ENCODE measurements at places on chromosomes 2 and 18. TPM values are rescaled to one million over a fixed set of nuclear protein-coding genes. Genes with fewer than 3 reads are reported as not detected.

DNA sequence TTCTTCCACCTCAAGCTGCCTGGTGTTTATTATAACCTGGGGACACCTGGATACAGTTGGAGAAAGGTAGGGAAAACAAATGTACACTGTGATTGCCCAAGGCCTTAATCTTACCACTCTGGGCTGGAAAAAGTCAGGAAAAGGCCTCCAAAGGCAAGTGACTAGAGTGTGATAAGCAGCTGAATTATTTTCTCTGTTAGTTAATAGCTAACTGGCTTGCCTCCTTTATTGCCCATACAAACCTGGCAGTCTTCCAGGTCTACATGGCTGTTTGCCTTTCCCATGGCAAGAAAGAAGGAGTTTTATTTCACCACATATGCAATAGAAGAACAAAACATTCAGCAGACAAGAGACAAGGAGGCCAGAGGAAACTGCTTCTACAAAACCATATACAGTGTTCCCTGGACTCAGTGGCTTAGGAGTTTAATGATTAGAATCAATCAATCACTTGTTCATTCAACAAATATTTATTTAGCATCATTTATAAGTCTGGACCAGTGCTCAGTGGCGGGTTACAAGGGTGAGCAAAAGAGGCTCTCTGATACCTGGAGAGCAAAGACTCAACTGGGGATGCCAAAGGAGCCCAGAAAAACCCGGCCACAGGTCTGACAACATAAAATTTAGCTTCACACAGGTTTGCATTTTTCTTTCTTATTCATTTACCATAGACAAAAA lies 27.5 kb upstream of the SUCLG1 start:
- H3K27me3 ChIP-seq = no peaks in the 10 kb centered on the region
- no peak overlapping the region for H3K4me3 ChIP-seq
- peaks cover 11% of the 10 kb centered on the region for H3K4me1 ChIP-seq
- H3K27ac ChIP-seq = no peak overlapping the region
- H3K36me3 ChIP-seq = no peaks in the 10 kb centered on the region

Gene NAT8
- not detected for total RNA-seq

DNA sequence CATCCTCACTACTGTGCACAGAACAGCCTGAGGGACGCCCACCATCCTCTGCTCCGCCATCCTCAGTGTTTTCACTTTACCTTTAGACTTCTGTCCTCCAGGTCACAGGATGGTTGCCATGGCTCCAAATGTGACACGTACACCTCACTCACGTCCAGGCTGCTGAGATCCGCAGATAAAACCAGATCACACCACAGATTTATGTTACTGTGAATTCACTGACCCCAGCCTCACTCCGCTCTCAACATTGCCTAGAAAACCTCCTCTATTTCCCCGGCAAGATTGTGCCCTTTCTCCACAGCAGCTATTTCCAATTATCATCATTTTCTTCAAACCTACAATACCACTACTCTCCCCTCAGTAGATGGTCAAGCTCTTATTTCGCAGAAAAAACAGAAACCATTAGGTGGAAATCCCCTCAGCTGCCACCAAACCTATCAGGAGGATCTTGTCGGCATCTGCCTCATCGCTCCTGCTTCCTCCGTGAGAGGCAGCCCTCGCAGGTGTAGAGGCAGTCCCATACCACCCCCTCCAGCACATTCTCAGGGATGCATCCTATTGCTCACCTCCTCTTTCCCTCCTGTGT lies 49.8 kb upstream of the SLC1A4 start:
- H3K4me3 ChIP-seq = no peak overlapping the region
- no peak overlapping the region for H3K27ac ChIP-seq
- H3K27me3 ChIP-seq = peaks cover 3% of the 10 kb centered on the region
- peaks cover 9% of the 10 kb centered on the region for H3K4me1 ChIP-seq

GRCh38 chr2:207286106-207286505 lies 120.4 kb upstream of the KLF7 start:
- no peaks in the 10 kb centered on the region for H3K27me3 ChIP-seq
- no peak for DNase-seq
- H3K4me1 ChIP-seq = peaks cover 36% of the 10 kb centered on the region
- no peak overlapping the region for H3K27ac ChIP-seq

GRCh38 chr2:88179228-88179679 lies 9.1 kb downstream of the THNSL2 start:
- H3K4me1 ChIP-seq = peaks cover 9% of the 10 kb centered on the region
- H3K27me3 ChIP-seq = peaks cover 8% of the 10 kb centered on the region
- no peak overlapping the region for H3K4me3 ChIP-seq

DNA sequence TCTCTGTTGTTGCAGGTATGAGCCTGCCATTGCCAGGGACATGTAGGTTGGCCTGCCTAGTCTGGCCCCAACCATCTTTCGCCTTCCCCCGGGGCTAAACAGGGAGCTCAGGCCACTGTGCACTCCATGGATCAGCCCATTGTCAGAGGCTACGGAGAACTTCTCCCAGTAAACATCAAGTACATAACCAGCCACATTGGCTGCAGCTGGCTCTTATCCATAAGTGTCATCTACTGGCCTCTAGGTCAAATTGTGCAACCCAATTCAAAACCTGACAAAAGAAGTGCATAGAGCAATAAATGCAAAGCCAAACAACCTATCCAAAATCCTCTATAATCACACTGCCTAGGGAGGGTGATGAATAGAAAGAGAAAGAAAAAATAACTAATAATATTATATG lies 418.1 kb upstream of the DCC start:
- H3K27me3 ChIP-seq = no peaks in the 10 kb centered on the region
- no peak overlapping the region for H3K4me3 ChIP-seq
- H3K36me3 ChIP-seq = no peaks in the 10 kb centered on the region
- no peaks in the 10 kb centered on the region for H3K4me1 ChIP-seq
- DNase-seq = no peak
